ENCODE measurements at places on chromosomes 16 and 17.

DNA sequence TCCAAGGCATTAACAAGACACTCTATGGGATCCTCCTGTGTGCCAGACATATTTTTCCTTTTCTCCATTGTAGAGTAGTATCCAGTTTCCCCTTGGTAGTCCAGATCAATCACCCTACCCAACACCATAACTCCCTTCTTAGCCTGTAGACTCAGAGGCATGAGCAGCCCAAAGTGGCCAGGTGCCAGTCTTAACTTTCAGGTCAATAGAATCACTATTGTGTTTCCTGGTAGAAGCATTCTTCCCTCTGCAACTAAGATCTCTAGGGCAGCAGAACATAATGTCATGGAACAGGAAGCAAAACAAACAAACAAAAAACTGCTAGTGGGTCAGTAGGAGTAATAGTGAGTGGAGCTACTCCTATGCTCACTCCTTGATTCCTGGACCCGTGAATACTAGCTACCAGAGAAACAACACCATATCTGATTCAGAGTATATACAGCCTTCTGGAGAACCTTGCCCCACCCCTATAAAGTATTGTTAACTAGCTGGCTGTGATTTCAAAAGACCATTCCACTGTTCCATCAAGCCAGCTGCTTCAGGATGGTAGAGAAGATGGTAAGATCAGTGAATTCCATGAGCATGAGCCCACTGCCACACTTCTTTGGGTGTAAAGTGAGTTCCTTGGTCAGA lies 11.2 kb upstream of the CLEC19A start:
- no peak for DNase-seq

DNA sequence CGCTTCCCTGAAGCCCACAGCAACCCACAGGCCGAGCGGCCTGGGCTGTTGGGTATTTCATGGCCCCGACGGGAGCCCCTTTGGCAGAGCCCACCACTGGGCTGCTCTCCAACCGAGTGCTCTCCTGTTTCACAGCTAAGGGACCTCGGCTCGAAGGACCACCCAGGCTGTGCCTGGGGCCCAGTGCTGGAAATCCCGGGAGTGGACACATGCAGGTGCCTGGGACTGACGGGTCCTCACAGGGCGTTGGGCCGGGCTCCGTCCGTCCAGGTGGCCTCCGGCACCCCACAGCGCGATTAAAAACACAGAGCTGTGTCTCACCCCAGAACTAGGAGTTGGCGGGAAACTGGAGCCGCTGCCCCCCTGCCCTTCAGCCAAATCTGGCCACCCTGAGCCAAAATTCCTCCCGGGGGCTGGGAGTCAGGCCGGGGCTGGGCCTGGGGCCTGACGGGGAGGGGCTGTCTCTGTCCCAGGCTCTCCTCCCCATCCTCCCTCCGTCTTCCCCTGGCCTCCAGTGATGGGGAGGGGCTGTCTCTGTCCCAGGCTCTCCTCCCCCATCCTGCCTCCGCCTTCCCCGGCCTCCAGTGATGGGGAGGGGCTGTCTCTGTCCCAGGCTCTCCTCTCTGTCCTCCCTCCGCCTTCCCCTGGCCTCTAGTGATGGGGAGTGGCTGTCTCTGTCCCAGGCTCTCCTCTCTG lies 14.1 kb downstream of the UTS2R start:
- DNase-seq: no peak

DNA sequence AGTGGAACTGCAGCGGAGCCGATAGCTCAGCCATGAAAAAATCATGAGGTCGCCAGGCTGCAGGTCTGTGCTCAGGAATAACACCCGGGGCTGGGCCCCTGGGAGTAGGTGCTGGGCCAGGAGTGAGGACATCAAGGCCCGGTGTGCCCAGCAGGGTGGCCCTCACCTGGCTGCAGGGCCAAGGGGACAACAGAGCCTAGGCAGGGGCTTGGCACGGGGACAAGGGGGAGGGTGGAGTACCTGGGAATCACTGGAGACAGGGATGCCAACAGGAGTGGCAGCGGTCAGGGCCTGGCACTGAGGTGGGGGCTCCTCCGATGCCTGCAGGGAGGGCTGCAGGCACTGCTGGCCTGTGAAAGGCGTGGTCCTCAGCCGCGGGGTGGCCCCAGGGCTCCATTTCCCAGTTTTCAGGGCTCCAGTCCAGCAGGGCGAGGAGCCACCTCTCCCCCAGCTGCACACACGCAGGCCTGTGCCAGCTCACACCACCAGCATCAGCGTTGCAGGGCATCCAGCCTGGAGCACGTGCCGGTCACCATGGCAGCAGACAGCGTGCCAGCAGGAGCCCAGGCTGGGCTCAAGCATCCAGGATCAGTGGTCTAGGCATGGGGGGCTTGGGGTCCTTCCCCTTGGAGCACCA lies 4.7 kb upstream of the FSCN2 start:
- DNase-seq: peak; percentile 75

- no peak for DNase-seq
These were observed 752 bp downstream of the EXOSC6 start for GRCh38 chr16:70250748-70251628.

- no peak for DNase-seq
These were observed 48.4 kb downstream of the SEC14L1 start for GRCh38 chr17:77189148-77189547.

- DNase-seq: no peak
These were observed 24.1 kb downstream of the MYO1D start for GRCh38 chr17:32852811-32853210.

DNA sequence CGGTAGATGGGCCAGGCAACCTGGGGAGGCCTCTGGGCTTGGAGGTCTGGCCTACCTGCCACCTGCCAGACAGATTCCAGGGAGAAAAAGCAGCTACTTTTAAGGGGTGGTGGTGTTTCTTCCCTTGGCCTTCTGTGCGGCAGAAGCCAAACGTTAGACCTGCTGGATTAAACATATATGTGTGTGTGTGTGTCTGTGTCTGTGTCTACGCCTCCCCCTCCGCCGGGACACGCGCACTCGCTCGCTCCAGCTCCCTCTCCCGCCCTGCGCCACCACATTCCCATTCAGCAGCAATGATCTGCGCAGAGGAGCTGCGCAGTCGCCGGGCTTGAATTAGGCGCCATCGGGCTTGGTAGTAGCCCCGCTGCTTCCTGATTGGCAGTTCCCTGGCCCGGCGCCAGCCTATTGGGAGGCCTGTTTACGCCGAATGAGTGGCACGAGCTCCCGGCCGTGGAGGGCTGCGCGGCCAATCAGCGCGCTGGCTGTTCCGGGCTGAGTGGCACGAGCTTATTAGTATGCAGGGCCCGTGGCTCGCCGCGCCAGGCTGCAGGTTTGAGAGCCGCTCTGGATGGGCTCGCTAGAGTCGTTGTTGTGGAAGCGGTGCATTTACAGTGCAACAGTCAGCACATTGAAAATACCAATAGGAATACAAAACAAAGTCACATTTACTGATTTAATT lies at the start of gene BAHCC1:
Gene BAHCC1, plus strand, starts transcription at position 537 of the 679 bp plus-strand sequence. CDS start 4,283 bp downstream, outside the sequence.
- peak; percentile 94 for DNase-seq

DNA sequence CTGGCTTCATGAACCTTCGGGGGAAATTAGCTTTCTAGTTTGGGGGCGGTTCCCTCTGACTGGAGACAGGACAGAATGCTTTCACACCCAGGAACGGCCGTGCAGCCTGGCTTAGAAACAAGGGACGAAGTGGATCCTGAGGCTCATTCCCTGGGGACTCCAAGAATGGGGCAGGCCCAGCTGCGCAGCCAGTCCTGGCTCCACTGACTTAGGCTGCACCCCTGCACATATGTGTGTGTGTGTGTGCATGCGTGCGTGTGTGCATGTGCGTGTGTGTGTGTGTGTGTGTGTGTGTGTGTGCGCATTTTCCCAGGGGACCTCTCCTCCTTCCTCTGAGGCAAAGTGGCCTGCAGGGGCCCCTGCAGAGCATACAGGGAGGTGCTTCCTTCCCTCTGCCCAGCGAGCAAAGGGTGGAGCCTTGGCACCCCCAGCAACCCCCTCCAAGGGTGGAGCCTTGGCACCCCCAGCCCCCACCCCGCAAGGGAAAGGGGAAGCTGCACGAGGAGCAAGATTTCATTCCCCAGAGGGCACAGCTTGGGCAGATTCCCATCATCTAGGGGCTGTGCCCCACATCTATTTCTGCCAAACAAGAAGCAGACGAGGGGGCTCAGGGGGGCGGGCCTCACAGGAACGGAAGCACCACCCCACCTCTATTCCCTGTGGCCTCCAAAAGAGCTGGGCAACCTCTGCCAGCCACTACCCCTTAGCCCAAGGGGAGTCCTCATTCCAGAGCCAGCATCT lies 97.6 kb upstream of the CBX4 start:
- DNase-seq: no peak

- peak; percentile 68 for DNase-seq
These were observed 107.6 kb downstream of the SPECC1 start for GRCh38 chr17:20116683-20117309.

Measured in A172 (cell line).